HCEC 1CT (cell line): ENCODE measurements at places on chromosomes 7 and 10.
A peak's percentile ranks its signal among the peaks of the same experiment; 100 is the strongest.

GRCh38 chr7:80530136-80530535, 18.3 kb upstream of the GNAT3 start:
- DNase-seq = no peak

DNA sequence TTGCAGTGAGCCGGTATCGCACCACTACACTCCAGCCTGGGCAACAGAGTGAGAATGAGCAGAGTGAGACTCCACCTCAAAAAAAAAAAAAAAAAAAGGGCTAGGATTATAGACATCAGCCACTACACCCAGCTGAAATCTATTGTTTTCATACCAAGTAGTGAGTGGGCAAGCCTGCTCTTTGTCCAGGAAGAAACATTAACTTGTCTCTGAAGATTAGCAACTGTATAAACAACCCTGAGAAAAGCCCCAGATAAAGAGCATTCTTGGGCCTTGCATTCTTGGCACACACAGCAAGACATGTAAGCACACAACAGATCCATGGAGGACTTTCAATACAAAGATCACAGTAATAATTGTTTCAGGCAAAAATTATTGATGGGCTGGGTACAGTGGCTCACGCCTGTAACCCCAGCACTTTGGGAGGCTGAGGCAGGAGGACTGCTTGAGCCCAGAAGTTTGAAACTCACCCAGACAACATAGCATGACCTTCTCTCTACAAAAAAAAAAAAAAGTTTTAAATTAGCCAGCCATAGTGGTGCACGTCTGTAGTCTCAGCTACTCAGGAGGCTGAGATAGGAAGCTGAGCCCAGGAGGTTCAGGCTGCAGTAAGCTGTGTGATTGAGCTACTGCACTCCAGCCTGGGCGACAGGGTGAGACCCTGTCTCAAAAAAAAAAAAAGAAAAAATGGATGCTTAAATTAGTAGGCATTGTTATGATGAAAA, 4.4 kb downstream of the PSPH start:
- DNase-seq = peak; percentile 65

- no peak for DNase-seq
Observed at GRCh38 chr10:1595242-1595600, 142.1 kb downstream of the ADARB2 start.

DNA sequence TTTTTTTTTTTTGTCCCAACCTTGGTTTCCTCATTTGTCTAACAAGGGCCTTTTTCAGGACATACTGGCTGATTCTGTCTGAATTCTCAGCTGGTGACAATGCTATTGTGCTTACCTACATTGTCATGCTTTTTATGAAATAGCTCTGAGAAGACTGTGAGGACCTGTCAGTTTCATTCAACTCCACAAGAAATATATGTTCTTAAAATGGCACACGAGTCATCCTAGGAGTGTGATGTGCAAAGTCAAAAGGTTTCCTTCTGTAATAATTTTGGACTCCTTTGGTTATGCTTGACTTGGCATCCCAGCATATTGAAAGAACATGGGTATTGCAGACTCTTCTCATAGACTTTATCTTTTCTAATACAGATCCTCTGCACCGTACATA, 316.0 kb downstream of the GFRA1 start:
- DNase-seq = no peak

DNA sequence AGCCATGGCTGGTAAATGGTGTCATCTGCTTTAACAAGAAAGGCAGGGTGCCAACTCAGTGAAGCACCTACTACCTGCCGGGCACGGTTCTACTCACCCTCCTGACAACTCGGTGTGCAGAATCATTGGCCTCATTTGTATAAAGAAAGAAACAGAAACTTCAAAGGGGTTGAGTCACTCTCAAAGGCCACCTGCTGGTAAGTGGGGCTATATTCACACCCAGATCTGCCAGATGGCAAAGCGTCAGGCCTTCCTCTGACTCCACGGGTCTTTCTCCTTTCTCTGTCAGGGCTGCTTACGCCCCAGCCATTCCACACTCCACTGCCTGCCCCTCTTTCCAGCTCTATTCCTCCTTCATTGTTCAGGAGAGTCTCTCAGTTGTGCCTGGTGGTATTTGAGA, 309.2 kb downstream of the GFRA1 start:
- no peak for DNase-seq

DNA sequence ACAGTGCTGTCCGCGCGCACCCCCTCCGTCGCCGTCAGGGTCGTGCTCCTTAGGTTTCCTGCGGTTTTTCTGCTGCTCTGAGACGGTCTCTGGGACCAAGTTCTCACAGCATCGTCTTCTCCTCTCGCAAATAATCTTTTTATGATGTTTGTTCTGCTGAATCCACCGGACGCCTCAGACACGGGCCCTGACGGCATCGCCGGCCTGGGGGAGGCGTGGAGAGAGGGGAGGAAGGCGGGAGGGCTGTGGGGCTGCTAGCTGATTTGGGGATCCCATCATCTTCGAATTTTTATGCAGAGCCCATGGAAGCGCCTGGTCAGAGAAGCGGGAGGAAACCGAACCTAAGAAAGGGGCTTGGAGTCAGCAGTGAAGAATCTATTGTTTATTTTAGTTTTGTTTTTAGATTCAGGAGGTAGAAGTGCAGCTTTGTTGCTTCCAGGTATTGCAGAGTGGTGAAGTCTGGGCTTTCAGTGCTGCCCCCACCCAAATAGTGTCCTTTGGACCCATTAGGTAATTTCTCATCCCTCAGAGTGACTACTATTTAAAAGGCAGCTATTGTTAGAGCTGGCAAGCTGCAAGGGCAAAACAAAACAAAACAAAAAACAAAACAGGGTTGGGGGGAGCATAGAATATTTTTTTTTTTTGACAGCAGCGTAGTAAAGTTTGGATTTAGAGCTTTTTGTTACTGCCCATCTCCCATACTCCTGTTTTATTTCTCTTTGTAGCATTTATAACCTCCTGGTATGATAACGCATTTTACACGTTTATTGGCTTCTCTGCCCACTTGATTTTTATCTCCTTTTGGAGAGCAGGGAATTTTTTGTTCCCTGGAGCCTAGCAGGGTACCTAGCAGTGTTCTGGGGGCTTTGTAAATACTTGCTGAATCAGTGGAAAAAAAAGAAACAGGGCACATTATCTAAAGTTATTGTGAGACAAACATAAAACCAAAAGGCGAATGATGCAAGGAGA, 92.6 kb downstream of the SPAG6 start:
- DNase-seq = peak; percentile 13

GRCh38 chr10:47286591-47287315, 13.2 kb upstream of the GDF10 start:
- DNase-seq = no peak

- no peak for DNase-seq
Observed at GRCh38 chr7:31076051-31076450, 23.9 kb downstream of the ADCYAP1R1 start.

DNA sequence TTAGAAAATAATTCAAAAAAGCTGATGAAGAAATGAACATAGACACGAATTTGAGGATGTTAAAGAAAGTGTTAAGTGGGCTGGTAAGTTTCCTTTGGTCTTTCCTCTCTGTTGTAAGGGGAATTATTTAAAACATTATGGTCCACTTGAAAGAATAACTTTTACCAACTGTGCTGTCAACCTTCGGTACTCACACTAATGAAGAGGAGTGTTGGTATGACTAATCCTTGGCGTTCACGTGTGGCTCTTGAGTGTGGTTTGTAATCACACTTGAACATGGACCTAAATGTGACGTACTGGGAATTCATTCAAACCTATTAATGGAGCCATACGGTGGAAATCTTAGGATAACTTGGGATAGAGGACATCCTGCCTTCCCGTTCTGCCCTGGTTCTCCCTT, 41.3 kb downstream of the TBXAS1 start:
- DNase-seq = no peak

DNA sequence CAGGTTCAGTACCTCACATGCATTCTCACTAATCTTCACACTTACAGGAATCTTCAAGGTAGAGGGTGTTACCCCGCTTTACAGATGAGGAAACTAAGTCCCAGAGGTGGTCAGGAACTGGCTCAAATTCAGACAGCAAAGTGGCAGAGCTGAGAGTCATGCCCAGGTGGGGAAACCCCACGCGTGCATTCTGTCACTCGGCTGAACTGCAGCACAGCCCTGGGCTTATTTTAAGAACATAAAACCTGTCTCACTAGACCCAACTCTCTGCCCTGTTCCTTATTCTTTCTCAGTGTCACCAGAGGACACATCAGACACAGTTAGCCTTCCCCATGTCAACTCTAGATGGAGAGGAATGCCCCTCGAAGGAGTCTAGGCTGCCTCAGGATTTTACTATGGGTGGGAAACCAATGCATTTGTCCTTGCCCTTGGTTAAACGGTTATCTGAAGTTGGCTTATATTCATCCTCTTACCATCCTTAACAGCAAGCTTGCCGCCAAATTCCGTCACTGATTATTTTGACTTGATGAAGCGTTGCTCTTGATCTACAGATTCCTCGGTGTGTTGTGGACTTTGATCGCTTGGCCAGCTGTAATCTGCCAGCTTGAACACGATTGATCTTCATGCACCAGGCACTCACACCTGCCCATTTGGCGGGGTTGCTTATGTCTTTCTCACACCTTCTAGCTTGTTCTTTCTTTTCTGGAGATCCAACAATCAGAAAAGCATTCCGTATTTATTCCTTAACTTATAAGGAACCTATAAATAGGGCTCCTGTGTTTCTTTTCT, 627.9 kb downstream of the SDK1 start:
- DNase-seq = no peak

GRCh38 chr10:8360814-8361509, 306.5 kb downstream of the GATA3 start:
- DNase-seq = no peak

- DNase-seq = no peak
Observed at GRCh38 chr7:18278316-18278715, 217.2 kb upstream of the HDAC9 start.

DNA sequence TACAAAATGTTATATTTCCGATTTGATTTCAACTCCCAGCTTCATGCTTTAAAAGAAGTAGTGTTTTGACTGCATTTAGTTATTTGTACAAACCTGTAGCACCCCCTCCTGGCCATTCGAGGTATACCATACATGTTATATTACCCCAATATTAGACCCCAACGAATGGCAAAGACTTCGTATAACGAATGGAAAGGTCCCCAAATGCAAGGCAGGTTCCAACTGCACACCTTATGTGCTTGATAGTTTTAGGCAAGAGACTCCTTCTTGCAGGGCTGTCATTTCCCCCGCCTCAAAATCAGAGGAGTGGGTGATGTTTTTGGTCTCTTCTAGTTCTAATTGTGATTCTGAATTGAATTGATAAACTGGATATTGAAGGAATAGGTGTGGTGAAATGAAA, 101.1 kb upstream of the TARP start:
- DNase-seq = peak; percentile 30

DNA sequence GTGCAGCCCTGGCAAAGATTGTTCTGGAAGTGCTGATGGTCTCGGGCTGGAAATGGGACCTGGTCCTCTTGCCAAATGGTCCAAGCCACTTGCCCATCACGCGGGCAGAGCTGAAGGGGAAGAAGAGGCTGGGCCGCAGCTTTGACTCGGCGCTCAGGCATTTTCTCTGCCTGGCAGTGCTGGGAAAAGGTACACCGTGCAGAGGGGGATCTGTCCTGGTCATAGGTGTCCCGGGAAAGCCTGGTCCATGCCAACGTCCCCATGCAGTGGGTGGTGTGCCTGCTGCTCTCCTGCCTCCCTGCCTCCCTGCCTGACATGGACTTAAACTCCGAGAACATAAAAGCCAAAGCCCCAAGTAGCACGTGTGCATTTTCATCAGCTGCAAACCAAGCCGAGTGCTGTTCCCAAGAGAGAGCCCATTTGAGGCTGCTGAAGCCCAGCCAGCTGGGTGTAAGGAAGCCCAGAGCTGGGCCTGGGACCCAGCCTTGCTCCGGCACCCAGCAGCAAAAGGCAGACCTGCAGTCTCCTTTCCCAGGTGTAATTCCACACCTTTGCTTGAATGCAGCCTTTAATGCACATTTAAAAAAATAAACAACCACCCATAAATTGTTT, 72.7 kb downstream of the TCERG1L start:
- no peak for DNase-seq

DNA sequence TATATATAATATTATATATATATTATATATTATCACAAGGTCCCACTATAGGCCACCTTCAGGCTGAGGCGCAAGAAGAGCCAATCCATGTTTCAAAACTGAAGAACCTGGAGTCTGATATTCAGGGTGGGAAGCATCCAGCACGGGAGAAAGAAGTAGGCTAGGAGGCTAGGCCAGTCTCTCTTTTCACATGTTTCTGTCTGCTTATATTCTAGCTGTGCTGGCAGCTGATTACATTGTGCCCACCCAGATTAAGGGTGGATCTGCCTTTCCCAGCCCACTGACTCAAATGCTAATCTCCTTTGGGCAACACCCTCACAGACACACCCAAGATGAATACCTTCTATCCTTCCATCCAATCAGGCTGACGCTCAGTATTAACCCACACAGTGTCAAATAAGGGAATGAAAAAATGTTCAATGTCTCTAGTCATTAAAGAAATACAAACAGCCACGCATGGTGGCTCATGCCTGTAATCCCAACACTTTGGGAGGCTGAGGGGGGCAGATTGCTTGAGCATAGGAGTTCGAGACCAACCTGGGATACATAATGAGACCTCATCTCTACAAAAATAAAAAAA, 135.4 kb upstream of the PCBD1 start:
- no peak for DNase-seq

DNA sequence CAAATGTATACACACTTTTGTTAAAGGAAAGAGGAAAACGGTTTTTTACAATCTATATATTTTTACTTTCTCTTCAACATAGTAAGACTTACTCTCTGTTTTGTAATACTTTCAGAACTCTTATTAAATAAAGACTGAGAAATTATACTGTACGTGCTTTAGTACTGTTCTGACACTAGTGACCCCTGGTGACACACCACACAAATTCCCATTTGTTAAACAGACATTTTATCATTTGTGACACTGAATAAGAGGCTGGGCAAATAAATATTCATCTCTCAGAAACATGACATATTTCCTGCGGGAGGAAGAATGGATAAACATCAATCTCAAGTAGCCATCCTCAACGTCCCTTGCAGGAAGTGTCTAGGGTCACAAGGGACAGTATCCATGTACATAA, 68.9 kb upstream of the ZNF33B start:
- no peak for DNase-seq

DNA sequence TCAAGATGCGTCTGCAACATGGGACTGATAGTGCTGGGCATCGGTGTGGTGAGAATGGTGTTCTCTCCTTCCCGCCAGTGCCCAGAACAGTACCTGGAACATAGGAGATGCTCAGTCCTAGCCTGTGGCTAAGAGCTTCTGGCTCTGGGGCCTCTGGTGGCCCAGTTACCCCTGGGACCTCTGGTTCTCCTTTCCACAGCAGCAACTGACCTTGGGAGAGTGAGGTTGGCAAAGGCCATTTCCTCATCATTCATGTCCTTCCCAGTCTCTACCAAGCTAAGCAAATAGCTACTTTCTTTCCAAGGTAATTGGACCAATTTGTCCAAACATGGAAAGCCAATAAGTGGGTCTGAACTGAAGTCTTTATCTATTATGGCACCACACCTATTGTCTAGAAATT, 11.6 kb upstream of the GOLGA7B start:
- no peak for DNase-seq
